NCI-H748 treated with DMSO at 0.1 percent for 48 hours (cell line): ENCODE measurements at places on chromosomes 1 and 21.

- DNase-seq: no peak
Observed at GRCh38 chr1:222529916-222530315, 18.0 kb downstream of the HHIPL2 start.

DNA sequence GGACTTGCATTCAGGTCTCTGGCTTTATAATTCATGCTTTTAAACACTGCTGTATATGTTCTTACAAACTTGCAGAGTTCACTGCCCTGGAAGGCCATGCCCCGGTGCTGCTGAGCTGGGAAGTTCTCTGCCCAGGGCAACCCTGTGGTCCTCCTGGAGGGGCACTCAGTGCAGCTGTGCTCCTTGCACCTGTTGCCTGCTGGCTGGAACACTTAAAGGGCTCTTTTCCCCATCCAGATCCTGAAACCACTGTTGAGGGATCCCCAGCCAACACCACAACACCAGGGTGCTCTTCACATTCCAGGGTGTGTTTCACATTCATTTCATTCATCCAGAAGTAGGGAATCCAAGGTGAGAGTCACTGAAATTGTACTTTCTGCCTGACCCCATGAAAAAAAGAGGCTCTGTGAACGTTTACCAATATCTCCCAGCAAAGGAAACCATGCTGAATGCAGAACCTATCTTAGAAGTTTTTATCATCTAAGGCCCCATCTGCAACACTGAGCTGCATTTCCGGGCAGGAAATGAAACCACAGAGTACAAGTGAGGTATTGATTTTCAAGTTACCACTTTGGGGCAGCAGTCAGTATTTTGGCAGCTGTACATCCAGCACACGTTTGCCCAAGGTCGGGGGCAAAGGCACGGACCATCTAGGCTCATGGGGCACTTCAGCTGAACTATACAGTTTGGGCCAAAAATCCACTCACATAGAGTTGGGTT, 16.4 kb upstream of the KIAA0040 start:
- no peak for DNase-seq

- DNase-seq: no peak
Observed at GRCh38 chr1:102693345-102693744, 415.0 kb downstream of the COL11A1 start.

DNA sequence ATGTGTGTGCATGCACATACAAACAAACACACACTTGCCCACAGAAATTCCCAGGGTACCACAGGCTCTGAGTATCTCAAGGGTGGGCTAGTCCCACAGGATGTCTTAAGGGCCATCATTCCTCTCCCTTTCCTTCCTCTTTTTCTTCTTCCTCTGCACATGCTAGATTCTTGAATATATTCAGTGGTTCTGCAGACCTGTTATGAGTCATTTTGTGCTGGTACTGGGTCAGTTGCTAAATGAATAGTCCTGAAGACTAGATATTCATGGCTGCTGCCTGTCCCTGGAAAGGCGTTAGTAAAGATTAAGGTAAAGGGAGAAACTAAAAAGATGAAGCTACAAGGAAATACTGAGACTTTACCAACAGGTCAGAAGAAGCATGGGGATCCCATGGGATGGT, 256.7 kb upstream of the KIAA0040 start:
- DNase-seq: no peak

DNA sequence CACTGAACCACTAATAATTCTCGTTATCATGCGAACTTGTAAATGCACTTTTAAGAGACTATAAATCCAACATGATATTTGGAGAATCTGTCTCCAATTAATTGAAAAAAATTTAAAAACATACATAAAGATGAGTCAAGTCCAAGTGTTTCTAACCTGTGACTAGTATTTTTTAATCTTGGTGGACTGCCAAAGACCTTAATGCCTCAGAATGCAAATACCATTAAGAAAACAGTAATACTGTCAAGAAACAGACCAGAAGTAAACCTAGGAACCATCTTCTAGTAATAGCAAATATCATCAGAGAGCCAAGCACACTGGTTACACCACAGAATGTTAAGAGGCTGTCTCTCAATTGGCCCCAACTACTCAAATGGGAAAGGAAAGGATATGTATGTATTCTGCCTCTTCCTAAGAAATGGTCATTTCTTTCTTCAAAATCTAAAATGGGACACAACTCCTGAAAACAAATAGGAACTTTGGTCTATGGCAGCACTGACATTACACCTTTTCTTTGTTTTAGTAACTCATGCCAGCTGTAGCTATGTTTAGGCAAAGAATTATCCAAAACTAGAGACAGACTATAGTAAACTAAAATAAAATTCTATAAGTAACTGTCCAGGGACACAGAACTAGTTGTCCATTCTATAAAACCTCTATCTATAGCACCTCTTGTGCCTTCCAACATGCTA, 15.8 kb downstream of the SCYL3 start:
- DNase-seq: no peak

DNA sequence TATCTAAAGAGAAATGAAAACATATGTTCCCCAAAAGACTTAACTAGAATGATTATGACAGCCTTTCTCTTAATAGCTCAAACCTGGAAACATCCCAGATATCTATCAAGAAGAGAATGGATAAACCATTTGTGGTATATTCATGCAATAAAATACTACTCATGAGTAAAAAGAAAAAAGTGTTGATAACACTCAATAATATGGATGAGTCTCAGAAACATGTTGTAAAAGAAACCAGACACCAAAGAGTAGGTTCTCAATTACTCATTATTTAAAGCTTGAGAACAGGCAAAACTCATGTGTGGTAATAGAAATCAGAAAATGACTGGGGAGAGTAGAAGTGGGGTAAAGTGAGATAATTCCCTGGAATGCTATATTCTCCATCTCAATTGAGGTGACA, 154.1 kb downstream of the PHTF1 start:
- DNase-seq: no peak

DNA sequence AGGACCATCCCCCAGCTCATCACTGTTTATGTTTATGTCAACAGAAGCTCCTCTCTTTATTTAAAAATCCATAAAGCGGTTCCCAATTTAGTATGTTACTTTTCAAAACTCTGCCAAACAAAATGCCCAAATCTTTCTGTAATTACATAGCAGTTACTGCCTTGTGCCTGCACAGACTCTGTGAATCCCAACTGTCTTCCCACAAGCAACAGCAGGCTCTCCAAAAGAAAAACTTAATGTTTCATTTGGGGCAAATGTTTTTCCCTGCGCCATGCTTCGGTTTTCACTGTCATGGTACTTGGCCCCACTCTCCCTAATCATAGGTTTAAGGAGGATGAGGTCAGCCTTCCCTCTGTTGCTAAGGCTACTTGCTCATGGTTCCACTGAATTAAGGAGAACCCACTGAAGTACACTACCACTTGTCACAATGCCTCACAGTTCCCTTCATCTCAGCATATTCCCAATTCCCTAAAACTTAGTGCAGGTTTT, 4.6 kb downstream of the COLGALT2 start:
- no peak for DNase-seq

GRCh38 chr21:17513214-17514123, 626 bp downstream of the CXADR start:
- peak; percentile 35 for DNase-seq

DNA sequence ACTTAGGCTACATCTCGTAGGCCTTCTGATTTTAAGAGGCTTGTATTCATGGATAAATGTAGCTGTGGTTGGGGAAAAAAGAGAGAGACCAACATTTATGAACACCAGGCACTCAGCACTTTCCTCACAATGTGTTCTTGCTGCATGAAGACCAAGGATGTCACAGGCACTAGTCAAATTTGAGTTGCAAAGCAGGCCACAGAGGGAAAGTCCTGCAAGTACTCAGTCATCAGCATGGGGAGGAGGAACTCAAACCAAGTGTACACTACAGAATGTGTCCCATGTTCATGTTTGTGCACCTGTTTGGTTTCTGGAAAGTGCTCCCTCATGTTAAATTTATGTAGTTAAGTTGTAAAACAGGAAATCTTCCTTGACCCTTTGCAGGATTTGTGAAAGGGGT, 8.7 kb upstream of the MAP3K7CL start:
- DNase-seq: no peak

- DNase-seq: no peak
Observed at GRCh38 chr1:65478379-65479026, 58.0 kb downstream of the LEPR start.

GRCh38 chr1:231634323-231635013, 7.9 kb downstream of the DISC1 start:
- no peak for DNase-seq

DNA sequence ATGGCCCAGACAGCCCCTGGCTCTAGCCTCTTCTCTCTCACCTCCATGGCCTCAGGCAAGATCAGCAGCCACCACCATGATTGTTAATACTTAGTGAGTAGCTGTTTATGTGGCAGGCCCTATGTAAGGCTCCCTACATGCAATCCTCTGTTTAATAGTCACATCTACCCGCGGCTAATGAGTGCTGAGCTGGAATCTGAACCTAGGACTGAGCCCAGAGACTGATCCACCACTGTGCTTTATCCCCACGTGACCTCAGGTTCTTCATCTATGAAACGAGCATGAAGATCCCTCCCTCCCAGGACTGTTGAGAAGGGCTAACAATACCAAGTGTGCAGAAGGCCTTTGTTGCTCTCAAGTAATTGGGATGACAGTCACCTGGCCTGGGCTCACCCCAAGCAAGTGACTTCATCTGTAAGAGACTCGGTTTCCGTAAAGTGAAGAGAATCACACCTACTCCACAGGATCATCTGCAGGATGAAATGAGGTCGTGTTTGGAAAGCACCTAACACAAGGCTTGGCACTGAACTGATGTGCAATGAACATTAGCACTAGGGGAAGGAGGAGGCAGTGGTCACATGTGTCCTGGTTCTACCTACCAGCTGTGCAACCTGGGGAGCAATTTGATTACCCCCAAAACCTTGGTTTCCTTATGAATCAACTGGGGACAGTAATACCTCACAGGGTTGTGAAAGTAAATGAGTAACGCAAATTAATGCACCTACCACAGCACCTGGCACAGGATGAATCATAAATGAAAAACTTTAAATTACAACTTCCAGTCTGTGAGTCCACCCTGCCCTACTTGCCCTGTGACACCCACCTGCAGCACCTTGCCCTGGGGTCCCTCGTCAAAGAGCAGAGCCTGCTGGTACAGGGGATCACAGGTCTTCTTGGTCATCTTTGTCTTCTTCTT, 37.2 kb downstream of the RIMS3 start:
- no peak for DNase-seq
